ENCODE measurements at places on chromosomes 2 and 18.

- DNase-seq, result no peak
These were observed 108.8 kb upstream of the DLX2 start for GRCh38 chr2:172211512-172211911.

- no peak for DNase-seq
These were observed 18.8 kb upstream of the CASP10 start for GRCh38 chr2:201164166-201164565.

GRCh38 chr2:231461516-231461971, 2.7 kb downstream of the NCL start:
- DNase-seq, result peak; percentile 10

- no peak for DNase-seq
These were observed 213.8 kb upstream of the SLC8A1 start for GRCh38 chr2:40665493-40666232.

DNA sequence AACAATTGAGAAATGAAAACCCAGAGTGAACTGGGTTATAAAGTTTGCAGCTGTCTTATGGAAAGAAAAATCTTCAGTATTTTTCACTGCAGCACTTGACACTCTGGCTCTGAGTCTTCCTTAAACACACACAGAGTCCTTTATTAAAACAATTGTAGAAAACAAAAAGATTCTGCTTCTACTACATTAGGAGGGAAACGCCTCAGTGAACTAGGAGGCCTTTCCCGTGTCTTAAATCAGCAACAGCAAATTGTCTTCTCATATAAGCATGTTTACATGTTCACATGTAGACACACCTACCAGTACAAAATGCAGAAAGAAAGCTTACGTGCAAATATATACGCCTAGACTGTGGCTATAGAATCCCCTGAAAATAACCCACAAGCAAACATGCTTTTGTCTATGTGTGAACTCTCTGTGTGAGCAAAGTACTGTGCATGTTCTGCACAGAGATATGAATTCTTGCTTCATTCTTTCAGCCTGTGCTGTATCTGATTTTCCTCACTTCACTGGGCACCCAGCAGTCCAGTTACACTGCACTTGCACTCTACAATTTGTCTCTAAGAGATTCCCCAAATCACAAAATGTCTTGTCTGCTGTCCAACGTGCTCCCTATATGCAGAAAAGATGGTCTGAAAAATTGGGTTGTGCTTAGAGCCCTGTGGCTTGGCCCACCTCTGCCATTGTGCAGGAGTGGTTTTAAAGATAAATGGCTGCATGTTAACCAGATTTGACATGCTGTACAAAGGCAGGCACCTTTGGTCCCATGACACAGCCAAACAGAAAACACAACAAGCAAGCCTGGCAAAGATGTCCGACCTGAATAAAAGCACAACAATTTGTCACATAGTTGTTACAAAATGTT, 24.5 kb downstream of the ZEB2 start:
- DNase-seq, result no peak

DNA sequence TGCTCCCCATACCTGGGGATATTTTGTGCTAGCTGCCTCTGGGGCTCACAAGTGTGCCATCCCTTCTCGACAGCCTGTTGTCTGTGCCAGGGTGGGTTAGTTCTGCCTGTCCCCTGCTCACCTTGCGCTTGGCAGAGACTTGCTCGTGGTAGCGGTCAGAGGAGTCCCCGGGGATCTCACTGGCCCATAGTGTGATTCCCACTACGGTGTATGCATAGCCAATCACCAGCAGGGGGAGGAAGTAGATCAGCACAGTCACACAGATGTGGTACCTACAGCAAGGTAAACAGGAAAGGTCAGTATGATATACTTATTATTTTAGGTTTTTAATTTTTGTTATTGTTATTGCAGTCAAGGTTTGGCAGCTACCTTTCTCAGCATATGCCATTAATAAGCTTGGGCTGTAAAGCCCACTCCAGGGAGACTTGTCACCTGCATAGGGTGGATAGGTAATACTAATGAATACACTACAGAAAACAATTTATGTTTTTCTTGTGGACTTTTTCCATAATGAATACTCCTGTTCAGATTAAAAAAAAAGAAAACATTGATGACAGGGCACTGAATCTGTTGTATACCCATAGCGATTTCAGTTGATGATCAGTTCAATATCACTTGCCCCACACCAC, 95.2 kb downstream of the POLE4 start:
- peak; percentile 51 for DNase-seq

- DNase-seq, result no peak
These were observed 542.0 kb upstream of the GCFC2 start for GRCh38 chr2:76252704-76253103.

DNA sequence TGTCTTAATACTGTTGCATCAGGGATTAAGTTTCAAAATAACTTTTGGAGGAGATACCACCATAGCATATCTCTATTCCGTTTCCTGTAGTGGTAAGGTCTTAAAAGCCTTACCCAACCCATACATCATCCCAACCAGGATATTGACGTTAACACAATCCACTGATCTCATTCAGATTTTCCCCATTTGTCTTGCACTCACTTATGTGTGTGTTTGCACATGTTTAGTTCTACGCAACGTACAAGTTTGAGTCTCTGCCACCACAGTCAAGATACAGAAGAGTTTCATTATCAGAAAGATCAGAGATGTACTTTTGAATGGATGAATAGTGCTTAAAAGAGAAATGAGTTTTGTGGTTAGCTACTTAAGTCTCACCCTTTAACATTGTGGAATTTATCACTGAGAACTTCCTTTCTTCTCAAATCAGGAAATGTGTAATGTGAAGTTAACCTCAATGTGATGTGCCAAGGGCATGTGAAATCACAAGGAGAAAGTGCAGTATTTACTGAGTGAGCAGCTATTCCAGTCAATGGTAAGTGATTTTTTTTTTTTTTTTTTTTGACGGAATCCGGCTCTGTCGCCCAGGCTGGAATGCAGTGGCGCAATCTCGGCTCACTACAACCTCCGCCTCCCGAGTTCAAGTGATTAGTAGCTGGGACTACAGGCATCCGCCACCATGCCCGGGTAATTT, 69.2 kb upstream of the EPHA4 start:
- DNase-seq, result no peak

DNA sequence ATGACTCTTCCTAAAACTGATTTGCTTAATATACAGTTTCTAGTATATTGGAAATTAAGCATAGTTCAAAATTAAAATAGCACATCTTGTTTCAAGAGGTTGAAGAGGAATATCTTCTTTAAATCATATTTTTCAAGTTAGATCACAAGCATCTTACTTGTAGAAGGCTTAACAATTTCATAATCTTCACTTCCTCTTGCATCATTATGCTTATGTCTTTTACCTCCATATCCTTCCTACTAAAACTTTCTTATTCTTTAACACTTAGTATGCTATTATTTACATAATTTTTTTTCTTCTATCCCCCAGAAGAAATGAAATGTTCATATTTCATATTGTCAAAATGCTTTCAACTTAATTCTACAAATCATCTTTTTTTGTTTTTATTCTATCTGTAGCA, 1354.9 kb upstream of the TMEFF2 start:
- no peak for DNase-seq

DNA sequence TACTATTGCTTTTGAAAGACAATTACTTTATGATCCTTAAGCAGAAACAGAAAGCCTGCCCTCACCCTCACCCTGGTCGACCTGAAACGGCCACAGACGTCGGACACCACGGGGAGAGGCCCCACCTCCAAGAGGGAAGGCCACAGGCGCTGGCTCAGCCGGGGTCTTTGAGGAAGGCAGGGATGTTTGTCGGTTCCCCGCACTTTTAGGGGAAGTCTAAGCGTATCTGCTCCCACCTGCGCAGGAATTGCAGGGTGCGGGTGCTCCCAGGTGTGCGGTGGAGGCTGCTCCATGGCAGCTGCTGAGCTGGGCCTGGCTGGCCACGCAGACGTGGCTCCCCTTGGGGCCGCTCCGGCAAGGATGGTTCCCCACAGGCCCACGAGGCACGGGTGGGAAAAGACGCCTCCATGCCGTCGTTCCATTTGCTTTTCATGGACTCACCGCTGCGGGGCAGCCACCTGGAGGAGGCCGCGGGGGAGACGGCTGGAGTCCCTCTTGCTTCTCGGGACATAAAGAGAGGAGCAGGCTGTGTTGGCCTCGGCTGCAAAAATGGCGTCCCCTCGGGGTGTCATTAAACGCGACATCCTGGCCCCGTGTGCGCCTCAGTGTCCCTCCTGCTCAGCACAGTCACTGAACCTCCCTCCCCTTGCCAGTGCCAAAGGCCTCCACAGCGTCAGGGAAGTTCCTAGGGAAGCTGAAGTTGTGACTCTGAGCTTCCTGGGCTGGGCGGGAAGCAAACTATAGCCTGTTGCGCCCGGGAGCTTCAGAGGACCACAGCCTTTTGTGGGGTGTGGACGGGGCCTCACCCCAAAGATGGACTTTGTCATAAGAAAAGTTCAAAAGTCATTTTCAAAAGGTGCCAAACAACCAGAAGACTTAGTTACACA, 63.4 kb downstream of the NFATC1 start:
- no peak for DNase-seq

- peak; percentile 88 for DNase-seq
These were observed 795 bp downstream of the ANKRD39 start for GRCh38 chr2:96856776-96857666.

GRCh38 chr2:206230060-206230762, 44.3 kb upstream of the ZDBF2 start:
- DNase-seq, result peak; percentile 56

GRCh38 chr2:64769392-64770044, 115.8 kb upstream of the SERTAD2 start:
- no peak for DNase-seq

DNA sequence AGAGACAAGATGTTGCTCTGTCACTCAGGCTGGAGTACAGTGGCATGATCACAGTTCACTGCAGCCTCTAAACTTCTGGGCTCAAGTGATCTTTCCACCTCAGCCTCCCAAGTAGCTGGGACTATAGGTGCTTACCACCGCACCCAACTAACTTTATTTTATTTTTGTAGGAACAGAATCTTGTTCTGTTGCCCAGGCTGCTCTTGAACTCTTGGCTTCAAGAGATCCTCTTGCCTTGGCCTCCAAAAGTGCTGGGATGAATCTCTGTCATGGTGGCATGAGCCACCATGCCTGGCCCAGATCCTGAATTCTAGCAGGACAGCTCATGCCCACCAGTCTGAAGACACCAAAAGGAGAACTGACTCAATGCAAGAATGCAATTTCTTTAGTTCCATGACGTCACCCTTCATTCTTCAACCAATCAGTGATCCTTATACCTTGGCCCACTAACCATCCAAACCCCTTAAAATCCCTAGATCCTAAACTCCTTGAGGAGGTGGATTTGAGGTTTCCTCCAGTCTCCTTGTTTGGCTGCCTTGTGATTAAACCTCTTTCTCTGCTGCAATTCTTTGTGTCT, 25.6 kb upstream of the CXXC1 start:
- DNase-seq, result no peak
